Muscle of back (tissue), 13 donors: ENCODE measurements at places on chromosomes 13 and 19. TPM values are rescaled to one million over a fixed set of nuclear protein-coding genes. Genes with fewer than 3 reads are reported as not detected.

- no peak for DNase-seq
Observed at GRCh38 chr19:16266586-16266942, 58.1 kb upstream of the KLF2 start.

DNA sequence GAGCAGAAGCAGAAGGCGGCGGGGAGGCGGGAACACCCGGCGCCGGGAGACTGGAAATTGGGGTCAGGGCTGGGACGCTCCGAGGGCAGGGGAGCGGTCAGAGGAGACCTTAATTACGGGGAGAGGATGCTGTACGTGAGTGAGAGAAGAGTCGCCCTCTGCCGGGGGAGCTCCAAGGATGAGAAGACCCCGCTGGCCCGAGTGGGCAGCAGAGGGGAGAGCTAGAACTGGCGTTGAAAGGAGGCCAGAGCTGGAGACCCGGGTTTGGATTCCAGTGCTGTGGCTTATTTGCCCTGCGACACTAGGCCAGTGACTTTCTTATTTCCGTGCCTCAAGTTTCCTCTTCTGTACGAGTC, 536 bp downstream of the FAM32A start:
- DNase-seq: peak; percentile 21

GRCh38 chr19:2578391-2578890, 102.5 kb downstream of the GADD45B start:
- DNase-seq: no peak

NPAS1 gene
- polyA plus RNA-seq: 2.8 TPM

GRIK5 gene
- polyA plus RNA-seq: 2.4 TPM
